Activated T-helper 1 cell treated with anti-CD3 and anti-CD28 coated beads, Interleukin-2, amount 50 U/mL, for 16 hours (primary cell): ENCODE measurements at places on chromosomes 5 and 9.

DNA sequence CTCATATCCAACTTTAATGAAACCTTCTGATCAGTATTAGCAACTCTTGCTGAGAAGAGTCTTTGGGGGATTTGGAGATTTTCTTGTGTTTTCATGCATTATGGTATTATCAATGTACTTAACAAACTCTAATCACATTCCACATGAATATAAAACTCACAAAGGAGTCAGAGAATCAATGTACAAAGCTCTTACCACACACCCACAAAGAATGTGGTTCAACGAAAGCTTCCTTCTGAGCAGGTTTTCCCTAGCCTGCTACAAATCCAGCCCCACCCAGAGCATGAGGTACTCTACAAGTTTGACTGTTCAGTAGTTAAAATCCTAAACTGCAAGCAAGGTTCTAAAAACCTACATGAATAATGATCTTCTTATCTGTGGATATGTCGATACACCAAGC lies 210.1 kb downstream of the TARS1 start:
- no peak for DNase-seq

GRCh38 chr5:151672516-151672915 lies 14.2 kb downstream of the SPARC start:
- DNase-seq = no peak

DNA sequence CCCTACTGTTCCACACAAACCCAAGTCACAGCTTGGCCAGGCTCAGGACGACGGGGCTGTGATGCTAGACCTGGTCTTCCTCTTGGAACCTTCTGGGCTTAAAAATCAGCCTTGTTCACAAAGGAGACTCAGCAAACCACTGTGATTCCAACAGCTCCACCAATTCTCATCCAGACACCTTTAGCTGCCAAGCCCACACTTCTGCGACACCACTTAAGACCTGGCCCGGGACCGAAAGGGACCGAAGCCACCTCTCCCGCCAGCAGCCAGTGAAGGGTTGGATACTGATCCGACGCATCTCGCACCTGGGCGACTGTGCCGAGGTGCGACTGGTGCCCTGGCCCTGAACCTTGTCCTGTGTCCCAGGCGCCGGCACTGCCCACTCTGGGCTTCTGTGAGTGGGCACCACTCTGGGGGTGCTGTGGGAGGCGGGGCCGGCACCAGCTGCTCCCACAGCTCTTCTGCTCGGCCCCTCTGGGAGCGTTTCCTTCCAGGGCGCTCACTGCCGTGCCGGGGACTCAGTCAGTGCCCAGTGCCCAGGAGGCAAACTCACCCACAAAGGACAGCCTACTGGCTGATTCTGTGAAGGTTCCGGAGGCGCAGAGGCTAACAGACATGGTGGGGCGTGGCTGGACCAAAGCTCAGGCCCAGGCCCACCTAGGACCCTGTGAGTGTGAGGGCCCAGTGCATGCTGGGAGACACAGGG lies 50.9 kb downstream of the EXD3 start:
- no peak for DNase-seq

- no peak for DNase-seq
Observed at GRCh38 chr5:139974661-139975060, 68.4 kb downstream of the NRG2 start.

DNA sequence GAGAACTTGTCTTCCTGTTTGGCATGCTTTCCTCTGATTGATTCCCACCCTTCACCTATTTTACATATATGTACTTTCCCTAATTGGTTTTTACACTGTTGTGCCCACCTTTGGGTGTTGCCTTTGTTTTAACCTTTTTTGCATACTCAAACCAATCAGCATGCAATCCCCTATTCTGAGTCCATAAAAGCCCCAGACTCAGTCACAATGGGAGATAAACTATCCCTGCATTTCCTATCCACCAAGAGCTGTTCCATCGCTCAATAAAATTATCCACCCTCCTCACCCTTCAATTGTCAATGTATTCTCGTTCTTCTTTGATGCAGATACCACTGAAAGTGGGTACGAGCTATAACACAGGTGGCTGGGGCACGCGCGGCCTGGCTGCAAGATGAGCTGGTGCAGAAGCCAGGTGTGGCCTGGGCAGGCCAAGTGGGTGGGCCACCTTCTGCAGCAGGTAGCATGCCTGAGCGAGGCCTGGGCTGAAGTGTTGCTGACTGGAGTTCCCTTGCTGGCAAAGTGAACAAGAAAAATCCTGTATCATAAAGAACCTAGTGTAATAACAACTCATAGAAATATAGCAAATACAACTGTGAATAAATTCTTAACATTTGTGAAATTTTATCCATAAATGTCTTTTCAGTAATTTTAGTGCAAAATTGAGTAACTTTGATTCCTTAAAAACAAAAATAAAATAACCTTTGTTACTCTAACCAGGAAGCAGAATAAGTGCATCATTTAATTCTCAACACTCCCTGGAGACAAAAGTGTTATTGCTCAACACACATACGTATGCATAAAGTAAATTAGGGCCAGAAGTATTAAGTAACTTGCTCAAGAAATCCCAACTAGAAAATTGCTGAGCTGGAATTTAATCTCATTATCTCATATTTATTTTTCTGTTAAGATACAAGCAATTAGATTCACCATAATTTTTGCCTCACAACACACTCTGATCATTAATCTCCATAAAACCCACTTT lies 685.3 kb upstream of the EDIL3 start:
- DNase-seq = no peak

- DNase-seq = no peak
Observed at GRCh38 chr5:162209005-162209605, 141.5 kb downstream of the GABRG2 start.

- DNase-seq = no peak
Observed at GRCh38 chr5:173926359-173926758, 38.2 kb downstream of the CPEB4 start.
